Tibial nerve (tissue), 4 donors: ENCODE measurements at places on chromosomes 4 and X. TPM values are rescaled to one million over a fixed set of nuclear protein-coding genes. Genes with fewer than 3 reads are reported as not detected.
A peak's percentile ranks its signal among the peaks of the same experiment; 100 is the strongest.

NPFFR2 gene
- not detected for total RNA-seq

- H3K4me1 ChIP-seq: no peaks in the 10 kb centered on the region
- DNase-seq: no peak
- no peaks in the 10 kb centered on the region for H3K36me3 ChIP-seq
- no peaks in the 10 kb centered on the region for H3K27me3 ChIP-seq
- H3K4me3 ChIP-seq: no peak overlapping the region
Observed at GRCh38 chr4:20217521-20217920, 34.2 kb upstream of the SLIT2 start.

- no peaks in the 10 kb centered on the region for H3K36me3 ChIP-seq
- H3K4me3 ChIP-seq: no peak overlapping the region
- no peak for DNase-seq
- H3K27ac ChIP-seq: no peak overlapping the region
Observed at GRCh38 chr4:181204109-181204508, 1039.1 kb upstream of the TENM3 start.

GRCh38 chr4:4499438-4500123 is 42.3 kb downstream of the STX18 start:
- H3K4me1 ChIP-seq: peaks cover 5% of the 10 kb centered on the region
- H3K27ac ChIP-seq: no peak overlapping the region
- DNase-seq: no peak
- no peaks in the 10 kb centered on the region for H3K27me3 ChIP-seq

DNA sequence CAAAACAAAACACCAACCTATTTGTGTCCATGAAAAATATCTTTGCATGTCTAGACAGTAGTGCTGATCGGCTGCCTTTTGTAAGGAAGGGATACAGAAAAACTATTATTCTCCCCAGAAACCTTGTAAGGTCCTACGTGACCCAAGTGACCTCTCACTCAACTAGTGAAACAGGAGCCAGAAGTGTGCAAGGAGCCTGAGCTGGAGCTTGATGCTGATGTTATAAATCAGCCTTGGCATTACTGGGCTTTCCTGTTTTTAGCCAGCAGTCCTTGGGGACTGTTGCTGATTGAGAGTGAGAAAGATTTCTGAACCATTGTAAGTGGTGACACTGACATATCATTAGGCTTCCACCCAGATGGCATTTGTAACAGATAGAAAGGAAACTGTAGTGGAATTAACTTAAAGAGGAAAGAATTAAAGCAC is 100.8 kb upstream of the LIMCH1 start:
- H3K36me3 ChIP-seq: no peaks in the 10 kb centered on the region
- H3K27ac ChIP-seq: peak overlapping the region; percentile 21
- DNase-seq: no peak
- peaks cover 37% of the 10 kb centered on the region for H3K4me1 ChIP-seq
- no peak overlapping the region for H3K4me3 ChIP-seq

DNA sequence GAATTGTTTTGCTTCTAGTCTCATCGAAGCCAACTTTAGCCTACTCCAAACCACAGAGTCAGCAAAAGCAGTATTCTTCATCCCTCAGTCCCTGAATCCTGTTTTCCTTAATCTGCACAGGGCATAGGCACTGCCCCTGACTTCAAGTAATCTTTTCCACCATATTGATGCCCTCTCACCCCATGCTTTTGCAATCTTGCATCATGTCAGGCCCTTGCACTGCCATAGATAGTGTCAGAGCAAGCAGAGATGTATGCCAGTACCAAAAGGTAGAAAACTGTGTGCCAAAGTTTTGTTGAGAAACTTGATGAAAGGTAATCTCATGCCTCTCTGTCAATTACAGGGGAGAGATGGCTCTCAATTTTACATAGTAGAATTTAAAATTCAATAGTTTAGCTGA is 131.1 kb downstream of the CFAP299 start:
- no peaks in the 10 kb centered on the region for H3K4me1 ChIP-seq
- no peaks in the 10 kb centered on the region for H3K27me3 ChIP-seq
- no peak overlapping the region for H3K27ac ChIP-seq
- no peak overlapping the region for H3K4me3 ChIP-seq
- H3K36me3 ChIP-seq: no peaks in the 10 kb centered on the region

GRCh38 chr4:6909970-6910339 is 329 bp downstream of the TBC1D14 start:
- no peak for DNase-seq
- peak overlapping the region; percentile 97 for H3K27ac ChIP-seq
- no peaks in the 10 kb centered on the region for H3K27me3 ChIP-seq
- H3K4me1 ChIP-seq: peaks cover 60% of the 10 kb centered on the region
- no peaks in the 10 kb centered on the region for H3K36me3 ChIP-seq

DNA sequence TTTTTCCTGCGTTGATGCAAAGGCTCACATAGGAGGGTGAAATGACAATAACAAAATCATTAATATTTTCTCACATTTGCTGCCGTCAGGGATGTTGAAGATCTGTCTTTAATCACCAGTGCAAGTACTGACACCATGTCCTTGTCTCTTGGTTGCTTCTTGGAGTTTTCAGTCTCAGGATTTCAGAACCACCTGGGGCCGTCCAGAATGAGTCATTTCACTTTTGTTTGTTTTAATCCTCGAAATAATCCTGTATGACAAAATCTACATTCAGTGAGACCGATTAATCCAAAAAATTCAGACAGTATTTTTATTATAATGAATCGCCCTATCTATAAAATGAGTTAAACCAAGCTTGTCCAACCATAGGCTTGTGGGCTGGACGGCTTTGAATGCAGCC is 47.2 kb downstream of the NEIL3 start:
- no peaks in the 10 kb centered on the region for H3K27me3 ChIP-seq
- H3K36me3 ChIP-seq: no peaks in the 10 kb centered on the region

- no peak overlapping the region for H3K4me3 ChIP-seq
- no peaks in the 10 kb centered on the region for H3K4me1 ChIP-seq
- H3K36me3 ChIP-seq: no peaks in the 10 kb centered on the region
- no peak overlapping the region for H3K27ac ChIP-seq
Observed at GRCh38 chr4:74583757-74584156, 138.8 kb downstream of the AREG start.

DNA sequence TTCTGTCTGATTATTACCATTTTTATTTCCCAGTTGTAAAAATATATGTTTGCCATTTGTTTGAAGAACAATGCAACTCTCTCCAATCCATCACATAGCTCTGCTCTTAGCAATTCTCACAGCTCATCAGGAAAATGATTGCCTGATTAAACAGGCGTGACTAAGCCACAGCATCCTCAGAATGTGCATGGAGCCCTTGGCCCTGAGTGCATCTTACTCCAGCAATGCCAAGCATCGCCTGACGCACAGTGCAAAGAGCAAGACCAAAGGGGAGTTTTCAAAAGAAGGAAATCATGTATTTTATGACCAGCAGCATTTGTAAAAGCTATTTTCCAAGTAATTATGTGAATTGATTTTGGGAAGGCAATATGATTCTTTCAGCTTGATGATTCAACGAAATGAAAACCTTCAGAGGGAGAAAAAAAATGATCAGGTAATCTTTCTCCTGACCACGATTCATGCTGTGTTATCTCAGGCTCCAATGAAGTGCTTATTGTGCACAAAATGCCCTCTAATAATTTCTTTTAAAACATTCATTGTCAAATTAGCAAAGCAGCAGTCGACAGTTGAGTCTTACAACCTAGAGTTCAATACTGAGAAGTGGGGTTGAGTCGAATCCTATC is 138.0 kb upstream of the FAM9B start:
- no peak overlapping the region for H3K27ac ChIP-seq
- H3K4me1 ChIP-seq: no peaks in the 10 kb centered on the region
- no peaks in the 10 kb centered on the region for H3K36me3 ChIP-seq
- no peak for DNase-seq
- H3K4me3 ChIP-seq: no peak overlapping the region
- no peaks in the 10 kb centered on the region for H3K27me3 ChIP-seq

GRCh38 chr4:17447056-17447455 is 64.8 kb downstream of the QDPR start:
- DNase-seq: no peak
- H3K4me3 ChIP-seq: no peak overlapping the region
- no peaks in the 10 kb centered on the region for H3K4me1 ChIP-seq
- no peaks in the 10 kb centered on the region for H3K27me3 ChIP-seq
- no peak overlapping the region for H3K27ac ChIP-seq
- H3K36me3 ChIP-seq: no peaks in the 10 kb centered on the region

- H3K4me1 ChIP-seq: no peaks in the 10 kb centered on the region
- H3K4me3 ChIP-seq: no peak overlapping the region
- no peaks in the 10 kb centered on the region for H3K36me3 ChIP-seq
- H3K27ac ChIP-seq: no peak overlapping the region
- DNase-seq: no peak
Observed at GRCh38 chr4:175946472-175947116, 119.0 kb upstream of the WDR17 start.

GC gene
- not detected for total RNA-seq

DNA sequence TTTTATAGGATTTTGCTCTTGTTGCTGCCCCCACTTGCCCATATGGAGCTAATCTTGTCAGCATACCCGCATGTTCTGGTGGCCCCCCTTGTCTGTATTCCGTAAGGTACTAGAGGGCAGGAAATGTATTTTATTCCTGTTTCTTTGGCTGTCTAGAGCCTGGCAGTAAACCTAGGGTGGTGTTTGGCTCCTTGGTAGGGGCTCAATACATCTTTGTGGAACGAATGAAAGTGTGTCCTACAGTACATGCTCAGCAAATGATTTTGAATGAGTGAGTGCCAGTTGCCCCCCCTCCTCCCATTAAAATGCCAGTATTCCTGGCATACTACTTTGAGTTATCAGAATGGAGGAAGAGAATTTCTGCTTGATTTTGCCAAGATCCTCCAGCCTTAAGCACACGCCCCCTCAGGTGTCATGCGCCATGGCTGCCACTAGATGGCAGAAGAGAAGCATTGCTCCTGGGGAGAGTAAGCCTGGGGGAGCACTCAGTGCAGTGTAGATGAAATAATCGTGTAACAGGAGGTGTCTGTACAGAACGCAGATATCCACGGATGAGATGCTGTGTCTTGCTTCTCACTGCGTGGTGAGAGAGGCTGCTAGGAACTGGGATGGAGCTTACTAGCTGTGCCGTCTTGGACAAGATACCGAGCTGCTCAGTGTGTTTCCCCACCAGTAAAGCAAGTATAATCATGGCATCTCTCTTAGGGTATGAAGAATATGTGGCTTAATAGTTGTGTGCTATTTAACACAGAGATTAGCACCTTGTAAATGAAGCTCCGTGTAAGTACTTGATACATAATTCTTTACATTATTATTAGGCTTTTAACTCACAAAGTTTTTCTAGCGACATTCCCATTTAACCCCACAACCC is 17.2 kb upstream of the RNF212 start:
- H3K36me3 ChIP-seq: no peaks in the 10 kb centered on the region
- DNase-seq: peak; percentile 42
- H3K4me1 ChIP-seq: peaks cover 10% of the 10 kb centered on the region
- H3K27ac ChIP-seq: no peak overlapping the region
- no peak overlapping the region for H3K4me3 ChIP-seq

DNA sequence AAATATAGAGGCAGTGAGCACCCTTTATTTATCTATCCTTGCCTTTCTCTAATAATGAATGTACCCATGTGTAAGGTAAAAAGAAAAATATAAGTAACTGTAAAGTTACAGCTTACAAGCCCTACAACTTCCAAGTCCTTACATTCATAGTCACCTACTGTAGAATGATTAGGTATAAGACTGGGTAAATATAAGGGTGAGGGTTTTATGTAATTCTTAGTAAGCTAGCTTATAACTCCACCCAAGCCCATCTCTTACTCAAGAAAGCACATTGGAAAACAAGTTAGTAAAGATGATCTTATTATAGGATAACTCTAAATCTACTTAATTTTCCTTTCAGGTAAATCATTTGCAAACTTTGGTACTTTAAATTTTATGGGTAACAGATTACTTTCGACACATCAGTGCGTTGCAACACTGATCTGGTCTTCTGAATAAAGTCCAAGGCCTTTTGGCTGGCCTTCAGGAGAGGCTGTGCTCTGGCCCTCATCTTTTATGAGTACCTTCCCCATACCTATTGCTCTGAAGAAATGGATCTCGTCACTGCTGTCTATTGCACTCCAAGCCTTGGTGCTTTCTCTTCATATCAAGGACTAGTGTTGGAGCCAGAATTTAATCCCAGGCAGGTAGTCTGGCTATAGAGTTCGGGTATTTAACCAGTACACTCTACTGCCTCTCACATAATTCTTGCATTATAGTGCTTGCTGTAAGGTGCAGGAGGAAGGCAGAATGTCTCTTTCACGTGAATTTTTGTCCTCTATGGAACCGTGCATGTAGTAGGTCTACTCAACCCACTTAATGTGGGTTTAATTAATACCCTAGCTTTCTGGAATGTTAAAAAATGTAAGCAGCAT is 443.6 kb upstream of the AR start:
- no peaks in the 10 kb centered on the region for H3K27me3 ChIP-seq
- DNase-seq: no peak
- no peaks in the 10 kb centered on the region for H3K36me3 ChIP-seq
- no peak overlapping the region for H3K27ac ChIP-seq
- H3K4me3 ChIP-seq: no peak overlapping the region
- H3K4me1 ChIP-seq: no peaks in the 10 kb centered on the region

- H3K27me3 ChIP-seq: no peaks in the 10 kb centered on the region
- no peaks in the 10 kb centered on the region for H3K36me3 ChIP-seq
- DNase-seq: no peak
- no peak overlapping the region for H3K27ac ChIP-seq
- H3K4me3 ChIP-seq: no peak overlapping the region
- no peaks in the 10 kb centered on the region for H3K4me1 ChIP-seq
Observed at GRCh38 chr4:154506253-154506652, 14.7 kb upstream of the DCHS2 start.

- H3K36me3 ChIP-seq: no peaks in the 10 kb centered on the region
- H3K4me3 ChIP-seq: no peak overlapping the region
- no peak for DNase-seq
- peaks cover 11% of the 10 kb centered on the region for H3K27me3 ChIP-seq
- H3K4me1 ChIP-seq: no peaks in the 10 kb centered on the region
Observed at GRCh38 chrX:21974011-21974385, 33.5 kb downstream of the SMS start.

DNA sequence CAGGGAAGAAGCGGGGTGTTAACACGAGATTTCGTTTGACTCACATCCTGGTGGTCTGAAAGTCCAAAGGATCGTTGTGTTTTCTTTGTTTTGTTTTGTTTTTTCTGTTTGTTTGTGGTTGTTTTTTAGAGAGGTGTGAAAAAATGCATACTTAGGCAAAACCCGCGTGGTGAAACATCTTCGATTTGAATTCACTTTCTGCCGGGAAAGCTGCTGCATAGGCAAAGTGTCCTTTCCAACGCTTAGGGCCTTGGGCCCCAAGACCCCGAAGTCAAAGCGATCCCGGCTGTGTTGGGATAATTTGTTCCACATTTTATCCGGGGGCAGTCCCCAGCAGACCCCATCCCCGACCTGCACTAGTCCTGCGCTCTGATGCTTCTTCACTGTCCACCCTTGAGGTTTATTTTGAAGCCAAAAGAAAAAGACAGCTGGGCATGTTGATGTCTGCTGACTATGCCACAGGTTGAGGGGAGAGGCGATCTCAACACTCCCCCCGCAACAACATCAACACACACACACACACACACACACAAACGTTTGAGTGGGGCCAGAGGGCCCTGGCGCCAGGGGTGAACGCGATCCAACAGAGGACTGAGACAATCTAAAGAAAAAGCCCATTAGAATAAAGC is 2.0 kb downstream of the MSX1 start:
- H3K36me3 ChIP-seq: peaks cover 5% of the 10 kb centered on the region
- H3K27me3 ChIP-seq: peaks cover 3% of the 10 kb centered on the region
